C1 segment of cervical spinal cord (tissue), 14 donors: ENCODE measurements at places on chromosomes 12 and 14.

- DNase-seq: no peak
Observed at GRCh38 chr12:89840162-89840922, 131.7 kb upstream of the ATP2B1 start.

DNA sequence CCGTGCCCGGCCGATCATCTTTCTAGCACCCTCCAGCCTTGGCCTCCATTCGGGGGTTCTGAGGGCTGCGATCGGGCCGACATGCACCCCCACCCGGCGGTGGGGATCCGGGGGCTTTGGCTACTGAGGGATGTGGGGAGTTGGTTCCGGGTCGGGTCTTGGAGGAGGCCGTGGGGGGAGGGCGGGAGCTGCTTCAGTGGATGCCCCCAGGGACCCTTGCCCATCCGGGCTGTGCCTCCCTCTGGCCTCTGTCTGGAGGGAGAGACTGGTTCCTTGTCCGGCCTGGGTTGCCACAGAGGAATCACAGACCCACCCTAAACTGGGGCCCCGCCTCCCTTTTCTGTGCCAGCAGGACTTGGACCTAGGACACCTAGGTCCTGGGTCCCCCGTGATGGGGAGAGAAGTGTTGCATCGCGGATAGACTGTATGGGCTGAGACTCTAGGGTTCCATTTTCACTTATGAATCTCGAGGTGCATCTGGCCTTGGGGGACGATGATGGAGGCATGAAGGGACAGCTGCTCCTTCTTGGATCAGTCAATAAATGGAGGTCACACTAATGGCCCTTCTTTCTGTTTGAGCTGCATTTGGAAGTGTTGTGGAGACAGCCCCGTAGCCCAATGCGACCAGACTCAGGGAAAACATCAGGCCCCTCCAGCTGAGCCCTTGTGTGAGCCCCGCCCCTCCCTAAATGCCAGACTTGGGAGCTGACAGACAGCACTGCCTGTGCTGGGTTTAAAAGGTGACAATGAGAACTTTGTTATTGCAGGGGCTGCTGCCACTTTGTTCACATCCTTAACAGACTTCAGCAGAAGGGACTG lies 577 bp downstream of the DTX3 start:
- DNase-seq: peak; percentile 12

GRCh38 chr12:13661005-13661887 lies 320.2 kb downstream of the GRIN2B start:
- no peak for DNase-seq

DNA sequence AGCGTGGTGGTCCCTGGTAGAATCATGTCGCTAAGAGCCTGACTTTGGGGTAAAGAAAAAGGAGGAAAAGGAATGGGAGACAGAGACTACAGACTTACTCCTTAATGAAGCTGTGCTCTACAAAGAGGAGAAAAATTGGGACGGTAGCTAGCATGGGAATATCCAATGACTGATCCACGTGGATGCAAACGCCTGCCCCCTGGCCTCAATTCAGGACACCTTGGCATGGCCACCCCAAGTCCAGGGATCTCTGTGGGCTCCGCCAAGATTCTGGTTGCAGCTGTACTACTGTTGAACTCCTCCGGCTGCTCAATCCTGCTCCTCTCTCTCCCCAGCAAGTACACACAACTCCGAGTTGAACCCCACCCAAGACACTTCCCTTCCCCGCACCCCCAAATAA lies 70.5 kb upstream of the DIO3 start:
- DNase-seq: no peak

- DNase-seq: peak; percentile 15
Observed at GRCh38 chr12:103930787-103931735, 851 bp downstream of the HSP90B1 start.

DNA sequence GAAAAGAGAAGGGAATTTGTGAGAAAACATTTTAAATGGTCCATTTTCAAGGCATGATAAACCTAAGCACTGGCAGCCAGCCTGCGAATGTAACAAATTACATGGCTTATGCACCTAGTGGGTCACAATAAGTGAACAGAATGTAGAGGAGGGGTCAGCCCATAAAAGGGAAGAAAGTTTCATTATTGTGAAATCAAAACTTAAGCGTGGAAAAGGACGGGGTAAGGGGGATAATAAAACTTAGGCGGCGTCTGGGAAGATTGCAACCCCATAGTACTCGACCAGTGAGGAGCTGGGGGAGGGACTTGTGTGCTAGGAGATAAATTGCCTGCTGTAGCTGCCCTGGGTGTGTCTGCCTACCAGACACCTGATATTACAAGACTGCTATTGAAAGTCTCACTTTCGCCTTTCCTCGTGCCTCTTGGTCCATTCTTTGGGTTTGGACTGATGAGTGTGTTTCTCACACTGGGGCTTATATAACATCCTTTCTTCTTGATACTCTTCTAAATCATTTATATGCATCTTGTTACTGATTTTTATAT lies 40.6 kb downstream of the ZDHHC17 start:
- DNase-seq: no peak

- DNase-seq: no peak
Observed at GRCh38 chr14:61683108-61683507, 12.2 kb upstream of the HIF1A start.

- no peak for DNase-seq
Observed at GRCh38 chr12:6833189-6833890, 5.1 kb downstream of the P3H3 start.

- DNase-seq: no peak
Observed at GRCh38 chr14:43105305-43105704, 1401.8 kb downstream of the FSCB start.

DNA sequence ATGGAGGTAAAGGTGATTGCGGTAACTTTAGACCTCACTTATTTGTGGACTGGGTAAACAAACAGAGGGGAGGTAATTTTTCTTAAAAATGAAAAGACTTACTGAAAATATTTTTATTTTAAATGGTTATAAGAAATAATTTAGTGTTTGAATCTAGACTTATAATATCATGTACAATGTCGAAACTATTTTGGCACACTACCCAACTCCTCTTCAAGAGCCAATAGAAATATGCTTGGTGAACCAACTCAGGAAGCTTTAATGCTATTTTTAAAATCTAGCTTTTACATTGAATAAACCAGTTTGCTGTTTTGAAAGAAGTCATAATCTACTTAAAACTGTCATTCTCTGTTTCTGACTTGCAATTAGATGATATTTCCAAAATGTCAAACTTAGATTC lies 175.8 kb upstream of the NPAS3 start:
- no peak for DNase-seq

- peak; percentile 36 for DNase-seq
Observed at GRCh38 chr12:81759190-81760051, at the start of gene PPFIA2. TSS of gene PPFIA2 (minus strand) at chr12:81759350.

DNA sequence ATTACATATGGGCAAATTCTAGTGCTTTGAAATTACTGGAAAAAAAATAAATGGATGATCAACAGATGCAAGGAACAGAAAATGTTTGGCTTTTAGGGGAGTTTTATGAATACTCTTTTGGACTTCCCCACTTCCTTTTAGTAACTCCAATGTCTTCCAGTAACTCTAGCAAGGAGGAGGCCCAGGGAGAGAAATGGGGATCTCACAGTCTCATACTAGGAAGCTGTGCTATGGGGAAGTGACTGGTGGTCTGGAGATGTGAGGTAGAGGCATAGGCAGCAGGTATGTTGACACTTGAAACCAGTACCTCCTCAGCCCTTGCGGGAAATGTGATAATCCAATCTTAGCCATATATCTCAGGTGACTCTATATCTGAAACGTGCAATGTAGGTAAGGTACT lies 68.1 kb downstream of the CRADD start:
- DNase-seq: no peak

DNA sequence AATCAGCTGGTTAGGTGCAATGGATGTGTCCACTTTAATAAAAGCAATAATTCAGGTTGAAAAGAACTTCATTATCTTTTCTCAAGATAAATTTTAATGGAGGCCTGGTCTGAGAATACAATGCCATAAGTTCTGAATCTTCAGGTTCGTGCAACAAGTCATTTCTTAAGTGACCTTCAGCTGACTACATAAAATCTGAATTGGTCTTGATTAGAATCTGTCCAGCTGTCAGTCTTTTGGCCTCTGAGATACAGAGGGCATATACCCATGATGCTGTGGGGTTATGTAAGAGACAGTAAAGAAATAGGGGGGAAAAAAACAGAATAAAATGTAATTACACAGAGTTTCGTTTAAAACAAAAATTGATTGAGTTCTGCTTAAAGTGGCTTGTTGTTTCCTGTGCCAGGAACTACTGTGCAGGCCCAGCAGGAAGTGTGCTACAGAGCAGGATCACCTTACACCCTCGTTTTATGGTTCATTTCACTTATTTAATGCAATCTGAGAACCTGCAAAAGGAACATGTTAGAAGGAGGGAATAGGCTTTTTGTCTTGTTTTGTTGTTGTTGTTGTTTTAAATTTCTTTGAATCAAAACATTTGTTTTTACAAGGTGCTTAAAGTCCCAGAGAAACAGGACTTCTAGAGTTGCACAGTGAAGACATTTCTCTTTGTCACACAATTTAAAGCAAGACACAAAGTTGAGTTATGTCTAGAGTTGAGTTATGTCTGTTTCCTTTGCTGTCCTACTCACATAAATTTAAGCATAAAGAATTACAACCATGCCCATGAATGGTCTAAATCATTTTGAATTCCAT lies 64.2 kb downstream of the LGR5 start:
- DNase-seq: no peak

- no peak for DNase-seq
Observed at GRCh38 chr14:103801459-103801858, 45.9 kb downstream of the PPP1R13B start.

DNA sequence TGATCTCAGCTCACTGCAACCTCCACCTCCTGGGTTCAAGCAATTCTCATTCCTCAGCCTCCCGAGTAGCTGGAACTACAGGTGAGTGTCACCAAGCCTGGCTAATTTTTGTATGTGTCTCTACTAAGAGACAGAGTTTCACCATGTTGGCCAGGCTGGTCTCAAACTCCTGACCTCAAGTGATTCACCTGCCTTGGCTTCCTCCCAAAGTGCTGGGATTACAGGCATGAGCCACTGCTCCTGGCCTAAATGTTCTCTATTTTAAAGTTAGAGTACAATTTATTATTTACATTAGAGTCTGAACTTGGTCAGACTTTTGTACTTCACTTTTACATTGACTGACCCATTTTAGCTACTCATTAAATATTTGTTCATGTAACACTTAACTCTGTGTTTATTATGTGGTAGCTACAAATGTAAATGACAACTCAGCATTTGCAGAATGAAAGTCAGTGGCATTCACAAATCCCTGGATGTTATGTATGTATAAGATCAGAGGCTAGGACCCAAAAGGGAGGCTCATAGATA lies 409.6 kb downstream of the APAF1 start:
- no peak for DNase-seq

DNA sequence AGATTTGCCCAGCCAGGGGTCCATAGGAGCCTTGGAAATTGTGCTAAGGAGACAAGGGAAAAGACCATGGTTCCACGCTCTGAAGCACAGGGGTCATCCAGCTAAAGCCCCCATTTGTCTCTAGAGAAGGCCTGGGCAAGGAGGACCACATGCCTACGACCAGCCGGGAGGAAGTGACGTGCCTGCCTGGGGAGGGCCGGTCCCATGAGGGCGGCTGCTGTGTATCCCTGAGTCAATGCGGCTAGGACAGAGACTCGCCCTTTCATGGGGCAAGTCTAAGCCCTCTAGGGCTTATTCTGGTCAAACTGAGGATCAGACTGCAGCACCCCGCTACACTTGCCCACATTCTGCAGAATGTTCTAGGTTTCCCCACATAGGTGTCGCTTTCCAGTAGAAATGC lies 20.6 kb upstream of the RIN3 start:
- no peak for DNase-seq

DNA sequence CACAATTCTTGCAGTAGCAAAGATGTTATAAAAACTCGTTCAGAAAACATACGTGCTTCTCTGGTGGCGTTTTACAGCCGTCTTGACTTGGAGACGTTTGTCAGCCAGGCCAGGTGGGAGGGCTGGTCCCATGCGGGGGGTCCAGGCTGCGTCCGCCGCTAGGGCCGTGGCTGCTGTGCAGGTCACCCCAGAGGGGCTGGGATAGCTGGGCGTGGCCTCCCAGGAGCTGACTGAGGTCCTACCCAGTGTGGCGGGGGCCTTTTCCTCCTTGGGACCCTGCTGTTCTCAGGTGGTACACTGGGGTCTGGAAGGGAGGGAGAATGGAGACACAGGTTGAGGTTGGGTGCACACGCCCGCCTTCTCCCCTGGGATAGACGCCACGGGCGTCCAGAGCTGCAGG lies 25.2 kb downstream of the MTA1 start:
- no peak for DNase-seq

- DNase-seq: no peak
Observed at GRCh38 chr12:7439579-7440505, 4.1 kb downstream of the CD163L1 start.

DNA sequence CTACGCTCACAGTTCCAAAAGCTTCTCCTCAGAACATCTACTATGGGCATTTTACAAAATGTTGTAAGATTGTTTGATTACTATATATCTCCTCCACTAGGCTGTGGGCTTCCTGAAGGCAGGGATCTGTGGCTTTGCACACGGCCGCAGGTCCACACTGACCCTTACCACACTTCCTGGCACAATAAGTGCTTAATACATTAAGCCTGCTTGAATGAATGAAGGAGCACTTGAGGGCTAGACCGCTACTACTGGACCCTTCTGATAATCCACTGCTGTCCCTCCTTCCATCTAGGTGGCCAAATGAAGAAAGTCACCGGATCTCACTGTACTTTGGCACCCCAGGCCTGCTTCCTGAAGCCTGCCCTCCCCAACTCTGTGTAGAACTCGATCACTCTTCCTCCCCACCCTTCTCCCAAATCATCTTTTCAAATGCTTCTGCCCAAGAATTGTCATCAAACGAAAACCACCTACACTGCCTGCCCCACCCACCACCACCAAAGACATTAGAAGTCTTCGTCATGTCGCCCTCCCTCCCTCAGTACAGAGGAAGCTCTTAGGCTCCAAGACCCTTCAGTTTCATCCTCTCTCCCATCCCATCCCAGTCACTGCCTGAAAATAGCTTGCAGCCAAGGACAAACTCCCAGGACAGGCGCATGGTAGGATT lies 596 bp upstream of the ZBTB39 start:
- DNase-seq: no peak

GRCh38 chr14:50038398-50039119 lies 77.8 kb downstream of the VCPKMT start:
- no peak for DNase-seq

DNA sequence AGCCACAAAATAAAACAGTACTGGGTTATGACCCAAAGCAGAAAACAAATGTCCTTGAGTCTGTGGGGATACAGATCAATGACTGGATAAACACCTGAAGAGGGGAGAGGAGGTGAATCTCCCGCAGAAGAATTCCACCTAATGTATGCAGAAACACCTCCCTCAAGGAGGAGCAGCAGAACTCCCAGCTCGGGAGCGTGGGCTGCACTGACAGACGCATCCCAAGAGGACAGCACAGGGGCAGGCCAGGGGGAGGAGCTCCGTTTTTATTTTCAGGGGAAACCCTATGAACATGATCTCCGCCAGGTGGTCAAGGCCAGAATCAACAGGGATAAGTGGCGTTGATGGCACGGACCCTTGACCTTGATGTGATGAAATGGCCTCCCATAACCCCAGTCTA lies 41.8 kb upstream of the PPP2R5C start:
- DNase-seq: no peak

DNA sequence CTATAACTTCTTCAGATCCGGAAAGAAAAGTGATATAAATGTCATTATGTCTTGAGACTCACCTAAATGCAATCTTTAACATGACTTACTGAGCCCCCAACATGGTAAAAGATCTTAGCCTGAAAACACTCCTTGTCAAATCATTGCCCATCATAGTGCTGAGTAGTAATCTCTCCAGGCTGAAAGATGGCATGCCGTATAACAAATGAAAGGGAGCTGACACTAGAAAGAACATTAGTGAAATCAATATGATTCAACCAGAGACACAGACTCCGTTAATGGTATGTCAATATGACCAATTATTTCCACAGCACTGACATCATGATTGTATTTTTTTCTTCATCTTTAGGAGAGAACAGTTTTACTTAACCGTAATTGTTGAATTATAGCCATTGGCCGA lies 54.4 kb downstream of the BICD1 start:
- DNase-seq: no peak
